Activated CD4-positive, alpha-beta T cell treated with anti-CD3 and anti-CD28 coated beads for 36 hours (primary cell): ENCODE measurements at places on chromosomes 3 and 15. TPM values are rescaled to one million over a fixed set of nuclear protein-coding genes. Genes with fewer than 3 reads are reported as not detected.

CCDC54 gene
- not detected for total RNA-seq

DNA sequence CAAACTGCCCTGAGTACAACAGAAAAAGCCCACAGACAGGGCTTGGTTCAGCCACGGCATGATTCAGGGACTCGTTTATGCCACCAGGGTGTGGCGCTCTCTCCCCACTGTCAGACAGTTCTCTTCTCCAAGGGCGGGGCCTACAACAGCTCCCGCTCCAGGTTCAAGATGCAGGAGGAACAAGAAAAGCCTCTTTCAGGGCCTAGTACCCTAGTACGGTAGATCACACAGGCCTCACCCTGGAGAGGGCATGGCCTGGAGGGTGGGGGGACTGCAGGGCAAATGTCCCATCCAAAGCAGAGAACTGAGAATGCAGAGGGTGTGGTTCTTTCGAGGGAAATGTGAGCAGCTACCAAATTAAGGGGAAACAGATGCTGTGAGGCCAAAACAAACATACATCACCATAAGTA lies 12.0 kb downstream of the MESD start:
- H3K4me3 ChIP-seq, result no peak overlapping the region
- peak overlapping the region; percentile 61 for H3K27ac ChIP-seq

DNA sequence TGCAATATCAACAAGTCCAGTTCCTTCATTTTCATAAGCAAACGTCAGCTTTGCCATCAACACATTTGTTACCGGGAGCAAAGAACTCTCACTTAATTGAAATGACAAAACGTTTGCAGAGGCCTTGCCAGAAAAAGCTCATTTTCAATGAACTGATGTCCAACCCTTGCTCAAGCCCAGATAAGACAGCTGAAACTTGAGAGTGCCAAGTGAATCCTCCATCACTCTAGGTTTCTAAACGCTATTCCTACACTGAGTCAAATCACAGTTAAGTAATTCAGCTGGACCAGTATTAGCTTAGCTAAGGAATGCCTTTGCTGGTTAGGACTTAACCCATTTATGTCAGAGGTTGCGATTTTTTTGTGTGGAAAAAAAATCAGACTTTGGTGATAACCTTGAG lies 11.5 kb downstream of the CHSY1 start:
- H3K4me3 ChIP-seq, result no peak overlapping the region
- peak overlapping the region; percentile 76 for H3K27ac ChIP-seq
- peaks cover 77% of the 10 kb centered on the region for H3K4me1 ChIP-seq
- H3K27me3 ChIP-seq, result no peaks in the 10 kb centered on the region
- DNase-seq, result no peak

DNA sequence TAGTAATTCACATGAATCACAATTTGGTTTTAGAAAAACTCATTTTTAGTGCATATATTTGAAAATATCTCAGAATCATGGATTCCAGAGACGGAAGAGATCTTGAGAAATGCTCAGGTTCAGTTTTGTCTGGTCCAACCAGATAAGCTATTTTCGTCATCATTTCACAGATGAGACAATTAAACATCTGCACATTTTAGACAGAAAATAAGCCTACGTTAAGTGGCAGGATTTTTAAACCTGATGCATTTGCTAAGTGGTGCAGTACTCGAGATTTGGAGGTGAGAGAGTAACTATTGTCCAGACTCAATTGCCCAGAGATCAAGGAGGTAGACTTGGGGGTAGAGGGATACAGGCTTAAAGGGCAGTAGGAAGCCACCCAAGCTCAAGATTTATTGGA lies 90.5 kb downstream of the CCNL1 start:
- no peaks in the 10 kb centered on the region for H3K27me3 ChIP-seq
- peaks cover 18% of the 10 kb centered on the region for H3K4me1 ChIP-seq
- no peak for DNase-seq
- no peak overlapping the region for H3K4me3 ChIP-seq
- no peak overlapping the region for H3K27ac ChIP-seq
- no peaks in the 10 kb centered on the region for H3K36me3 ChIP-seq

GRCh38 chr3:18126772-18127171 lies 298.4 kb downstream of the SATB1 start:
- H3K36me3 ChIP-seq, result no peaks in the 10 kb centered on the region
- peaks cover 2% of the 10 kb centered on the region for H3K4me1 ChIP-seq
- no peak overlapping the region for H3K4me3 ChIP-seq
- no peak overlapping the region for H3K27ac ChIP-seq
- H3K27me3 ChIP-seq, result no peaks in the 10 kb centered on the region

DNA sequence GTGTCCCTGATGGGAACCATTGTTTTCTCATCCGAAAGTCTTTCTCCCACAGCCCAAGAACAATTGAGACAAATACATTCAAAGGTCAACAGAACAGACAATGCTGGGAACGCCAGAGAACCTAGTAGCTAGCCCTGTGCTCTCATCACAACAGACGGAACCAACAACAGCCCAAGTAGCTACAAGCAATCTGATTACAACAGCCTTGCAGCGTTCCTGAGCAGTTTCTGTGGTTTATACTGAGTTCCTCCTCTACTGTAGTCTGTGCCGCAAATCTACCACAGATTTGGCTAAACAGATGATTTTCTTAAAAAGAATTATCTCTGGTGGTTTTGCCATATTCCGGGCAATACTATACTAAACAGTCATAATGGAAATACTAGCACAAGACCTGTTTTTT lies 435.6 kb downstream of the MECOM start:
- H3K27ac ChIP-seq, result no peak overlapping the region
- no peaks in the 10 kb centered on the region for H3K36me3 ChIP-seq
- no peak overlapping the region for H3K4me3 ChIP-seq
- DNase-seq, result peak; percentile 5

DNA sequence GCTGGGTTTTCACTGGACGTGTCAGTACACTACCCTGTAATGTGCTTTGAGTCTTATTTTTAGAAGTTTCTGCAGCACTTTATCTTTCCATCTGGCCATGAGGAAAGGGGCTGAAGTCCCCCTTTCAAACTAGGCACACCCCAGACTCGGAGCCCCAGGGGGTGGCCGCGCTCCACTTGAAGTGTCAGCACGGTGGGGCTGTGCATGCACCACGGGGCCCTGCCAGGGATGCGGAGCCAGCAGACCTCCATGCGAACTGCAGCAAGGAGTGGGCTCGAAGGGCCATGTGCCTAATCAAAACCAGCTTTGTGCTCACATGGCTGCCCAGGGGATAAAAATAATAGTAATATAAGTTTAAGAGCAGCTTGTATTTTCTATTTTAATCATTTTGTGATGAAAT lies 100.9 kb upstream of the HACD2 start:
- no peak overlapping the region for H3K4me3 ChIP-seq
- peaks cover 4% of the 10 kb centered on the region for H3K27me3 ChIP-seq
- no peak for DNase-seq
- no peaks in the 10 kb centered on the region for H3K4me1 ChIP-seq

FOXL2NB gene
- not detected for total RNA-seq

- no peaks in the 10 kb centered on the region for H3K4me1 ChIP-seq
- DNase-seq, result no peak
- no peaks in the 10 kb centered on the region for H3K27me3 ChIP-seq
- no peak overlapping the region for H3K27ac ChIP-seq
- no peaks in the 10 kb centered on the region for H3K36me3 ChIP-seq
Measured at GRCh38 chr3:64549869-64550268, 137.9 kb downstream of the ADAMTS9 start.

DNA sequence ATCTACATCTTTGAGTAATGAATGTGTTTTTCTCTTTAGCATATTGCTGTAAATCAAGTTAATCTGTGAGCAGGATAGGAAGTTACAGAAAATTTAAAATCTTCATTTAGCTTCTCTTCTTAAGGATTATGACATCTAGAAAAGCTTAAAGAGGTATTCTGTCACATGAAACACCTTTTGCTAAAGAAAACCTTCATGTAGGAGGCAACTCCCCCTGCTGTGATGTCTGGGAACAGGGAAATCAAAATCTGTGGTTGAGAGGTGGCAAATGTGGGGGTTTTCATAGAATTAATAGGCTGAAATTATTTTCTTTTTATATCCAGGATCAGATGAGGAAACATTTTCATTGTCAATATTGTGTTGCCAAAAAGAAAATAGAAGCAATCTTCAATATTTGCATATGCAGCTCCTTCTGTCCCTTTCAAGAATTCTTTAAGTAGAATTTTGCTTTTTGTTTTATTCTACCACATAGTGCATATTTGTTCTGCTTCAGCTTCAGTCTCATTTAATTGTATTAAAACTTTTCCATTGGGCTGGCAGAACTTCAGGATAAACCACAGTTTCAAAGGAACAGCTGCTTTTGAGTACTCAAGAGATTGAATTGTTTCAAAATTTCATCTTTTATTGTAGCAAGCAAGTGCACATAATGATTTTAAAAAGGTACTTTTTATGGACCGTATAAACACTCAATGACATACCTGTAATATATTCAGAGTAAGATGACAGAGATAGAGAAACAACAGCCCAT lies 128.4 kb downstream of the RAP2B start:
- no peaks in the 10 kb centered on the region for H3K36me3 ChIP-seq
- no peak overlapping the region for H3K4me3 ChIP-seq
- no peaks in the 10 kb centered on the region for H3K27me3 ChIP-seq
- no peak for DNase-seq

GOLGA8T gene
- not detected for total RNA-seq

STAG1 gene
- 27.1 TPM for total RNA-seq

DNA sequence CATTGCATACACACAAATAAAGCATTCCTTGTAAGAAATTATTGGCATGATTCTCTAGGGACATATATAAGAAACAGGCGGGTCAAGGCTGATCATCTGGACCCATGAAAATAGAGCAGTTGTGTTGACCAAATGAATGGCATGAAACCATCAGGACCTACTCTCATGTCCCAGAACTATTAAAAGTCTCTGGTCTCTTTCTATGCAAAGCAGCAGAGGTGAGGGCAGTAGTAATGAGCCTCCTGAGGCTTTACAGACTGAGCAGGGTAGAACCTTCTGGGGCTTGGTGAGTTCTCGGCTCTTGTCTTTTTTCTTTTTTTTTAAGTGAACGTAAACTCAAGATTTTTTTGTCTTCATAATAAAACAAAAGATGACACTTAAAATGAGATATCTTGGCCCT lies 9.3 kb downstream of the GLDN start:
- peaks cover 13% of the 10 kb centered on the region for H3K27me3 ChIP-seq
- no peaks in the 10 kb centered on the region for H3K36me3 ChIP-seq

TMEM207 gene
- not detected for total RNA-seq

DNA sequence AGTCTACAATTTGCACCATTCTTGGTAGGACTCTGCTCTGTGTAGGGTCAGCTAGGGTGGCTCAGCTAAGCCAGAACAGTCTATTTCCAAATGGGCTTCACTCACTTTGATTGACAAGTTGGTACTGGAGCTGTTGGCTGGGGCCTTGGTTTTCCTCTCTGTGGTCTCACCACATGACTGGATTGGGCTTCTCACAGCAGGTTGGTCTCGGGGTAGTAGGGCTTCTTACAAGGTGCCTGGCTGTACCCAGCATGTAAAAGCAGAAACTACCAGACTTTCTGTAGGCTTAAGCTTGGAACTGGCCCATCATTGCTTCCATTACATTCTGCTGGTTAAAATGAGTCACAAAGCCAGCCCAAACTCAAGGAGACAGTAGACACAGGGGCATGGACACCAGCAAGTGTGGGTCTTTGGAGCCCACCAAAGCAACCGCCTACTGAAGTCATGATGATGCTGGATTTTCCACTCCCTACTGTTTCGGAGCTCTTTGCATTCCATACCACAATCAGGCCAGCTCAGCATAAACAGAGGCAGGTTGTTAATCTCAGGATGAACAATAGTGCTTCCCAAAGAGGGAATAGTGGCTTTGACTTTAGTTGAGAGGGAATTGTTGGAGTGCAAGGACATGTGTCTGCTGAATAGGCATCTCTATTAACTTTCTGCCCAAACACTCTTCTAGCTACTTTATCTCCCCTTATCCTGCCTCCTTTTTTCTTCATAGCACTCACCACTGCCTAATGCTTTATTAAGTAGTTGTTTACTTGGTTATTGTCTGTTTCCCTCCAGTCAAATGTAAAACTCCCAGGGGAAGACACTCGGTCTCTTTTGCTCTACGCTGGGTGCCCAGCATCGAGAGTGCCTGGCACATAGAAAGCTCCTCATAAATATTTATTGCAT lies 78.0 kb upstream of the RARB start:
- no peaks in the 10 kb centered on the region for H3K4me1 ChIP-seq
- no peaks in the 10 kb centered on the region for H3K27me3 ChIP-seq
- H3K4me3 ChIP-seq, result no peak overlapping the region
- no peaks in the 10 kb centered on the region for H3K36me3 ChIP-seq
- no peak for DNase-seq

DNA sequence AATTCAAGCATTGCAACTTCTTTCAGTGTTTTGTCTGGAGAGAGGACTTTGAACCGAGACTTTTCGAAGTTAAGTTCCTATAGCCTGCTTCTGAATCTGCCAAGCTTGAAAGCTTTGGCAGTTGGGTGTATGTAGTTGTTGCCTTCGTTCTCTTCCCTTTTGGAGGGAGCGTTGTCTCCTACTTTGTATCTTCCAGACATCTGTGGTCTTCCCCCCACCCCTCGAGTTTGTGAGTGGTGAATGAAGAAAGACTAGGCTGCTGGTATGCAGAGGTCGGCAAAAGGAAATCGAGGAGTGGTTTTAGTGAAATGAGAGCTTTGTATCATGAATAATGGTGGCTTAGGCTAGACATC lies 1.3 kb downstream of the CTNNB1 start:
- DNase-seq, result peak; percentile 27
- H3K4me3 ChIP-seq, result peak overlapping the region; percentile 91
- H3K4me1 ChIP-seq, result peaks cover 48% of the 10 kb centered on the region
- H3K36me3 ChIP-seq, result peaks cover 13% of the 10 kb centered on the region
- peak overlapping the region; percentile 79 for H3K27ac ChIP-seq
- peaks cover 5% of the 10 kb centered on the region for H3K27me3 ChIP-seq

ANKRD63 gene
- not detected for total RNA-seq

GRCh38 chr3:143535994-143536784 lies 312.1 kb downstream of the SLC9A9 start:
- H3K4me1 ChIP-seq, result peaks cover 18% of the 10 kb centered on the region
- H3K27me3 ChIP-seq, result no peaks in the 10 kb centered on the region
- no peak overlapping the region for H3K27ac ChIP-seq

GRCh38 chr3:41190509-41191284 lies 8.6 kb upstream of the CTNNB1 start:
- DNase-seq, result peak; percentile 24
- H3K36me3 ChIP-seq, result no peaks in the 10 kb centered on the region
- no peak overlapping the region for H3K27ac ChIP-seq
- peaks cover 7% of the 10 kb centered on the region for H3K27me3 ChIP-seq

TRIM42 gene
- total RNA-seq, result not detected

CFAP100 gene
- total RNA-seq, result not detected

GRCh38 chr3:46214751-46215352 lies 6.7 kb upstream of the CCR1 start:
- no peaks in the 10 kb centered on the region for H3K4me1 ChIP-seq
- H3K27ac ChIP-seq, result no peak overlapping the region
- H3K36me3 ChIP-seq, result no peaks in the 10 kb centered on the region
- H3K27me3 ChIP-seq, result no peaks in the 10 kb centered on the region
- H3K4me3 ChIP-seq, result no peak overlapping the region
- peak; percentile 44 for DNase-seq

- no peak overlapping the region for H3K27ac ChIP-seq
- H3K36me3 ChIP-seq, result no peaks in the 10 kb centered on the region
- peak; percentile 28 for DNase-seq
Measured at GRCh38 chr3:16927485-16927884, 42.7 kb downstream of the PLCL2 start.

DNA sequence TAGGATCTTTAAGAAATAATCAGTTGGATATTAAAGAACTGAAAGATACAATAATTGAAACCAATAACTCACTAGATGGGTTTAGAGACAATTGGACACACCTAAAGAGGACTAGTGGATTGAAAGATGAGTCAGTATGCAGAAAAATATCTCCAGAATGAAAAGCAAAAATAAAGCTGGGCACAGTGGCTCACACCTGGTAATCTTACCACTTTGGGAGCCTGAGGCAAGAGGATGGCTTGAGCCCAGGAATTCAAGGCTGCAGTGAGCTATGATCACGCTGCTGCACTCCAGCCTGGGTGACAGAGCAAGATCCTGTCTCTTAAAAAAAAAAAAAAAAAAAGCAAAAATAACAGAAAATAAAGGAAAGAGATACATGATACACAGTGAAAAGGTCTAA lies 37.4 kb upstream of the CCDC174 start:
- no peak overlapping the region for H3K4me3 ChIP-seq
- DNase-seq, result no peak
- no peak overlapping the region for H3K27ac ChIP-seq
